ENCODE measurements at places on chromosomes 7 and 10.

DNA sequence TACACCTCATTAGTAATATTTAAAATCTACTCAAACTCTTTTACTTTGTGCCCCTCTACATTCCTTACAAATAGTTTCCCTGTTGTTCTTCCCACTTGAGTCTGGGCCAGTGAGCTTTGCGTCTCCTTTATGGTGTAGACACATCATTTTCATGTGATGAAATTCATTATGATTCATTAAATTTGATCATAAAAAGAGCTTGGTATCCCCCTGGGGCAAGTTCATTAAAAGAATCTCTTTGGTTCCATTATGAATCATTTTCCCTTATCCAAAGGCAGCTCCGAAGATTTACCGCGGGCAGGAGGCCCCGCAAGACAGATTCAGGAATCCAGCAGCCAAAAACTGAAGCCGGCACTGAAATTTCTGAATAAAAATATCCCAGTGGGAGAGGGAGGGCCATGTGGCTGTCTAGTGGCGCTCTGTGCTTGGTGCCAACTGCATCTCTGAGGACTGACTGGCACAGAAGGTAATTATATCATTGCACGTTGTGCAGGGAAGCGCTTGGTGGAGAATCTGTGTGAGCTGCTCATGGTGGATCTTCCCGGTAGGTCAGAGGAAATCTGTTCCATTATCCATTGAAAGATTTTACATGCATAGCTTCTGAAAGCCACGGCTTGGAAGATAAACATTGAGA lies 151.4 kb upstream of the PITRM1 start:
- DNase-seq: no peak

GRCh38 chr10:128050936-128051335 lies 75.3 kb downstream of the MKI67 start:
- DNase-seq: peak; percentile 53

GRCh38 chr7:30351724-30352123 lies 67.3 kb downstream of the ZNRF2 start:
- no peak for DNase-seq

- DNase-seq: no peak
These were observed 200.8 kb downstream of the TNS3 start for GRCh38 chr7:47381134-47381495.

- DNase-seq: no peak
These were observed 4.4 kb downstream of the CUL1 start for GRCh38 chr7:148702876-148703670.

DNA sequence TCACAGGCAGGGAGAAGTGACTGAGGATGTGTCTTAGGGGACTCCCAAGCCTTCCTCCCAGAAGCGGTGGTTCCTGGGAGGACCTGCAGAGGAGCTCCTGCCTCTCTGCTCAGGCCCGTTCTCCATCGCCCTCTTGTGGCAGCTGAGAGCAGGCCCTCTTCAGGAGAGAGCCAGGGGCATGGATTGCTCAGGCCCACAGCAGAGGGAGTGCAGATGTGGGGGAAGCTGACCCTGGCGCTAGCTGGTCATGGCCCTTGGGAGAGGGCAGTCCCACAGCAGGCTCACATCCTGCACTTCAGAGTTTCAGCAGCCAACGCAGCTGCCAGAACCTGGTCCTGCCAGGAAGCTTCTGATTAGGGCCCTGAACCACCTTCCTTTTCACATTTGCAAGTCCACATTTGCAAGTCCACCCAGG lies 94.8 kb upstream of the TARP start:
- no peak for DNase-seq

DNA sequence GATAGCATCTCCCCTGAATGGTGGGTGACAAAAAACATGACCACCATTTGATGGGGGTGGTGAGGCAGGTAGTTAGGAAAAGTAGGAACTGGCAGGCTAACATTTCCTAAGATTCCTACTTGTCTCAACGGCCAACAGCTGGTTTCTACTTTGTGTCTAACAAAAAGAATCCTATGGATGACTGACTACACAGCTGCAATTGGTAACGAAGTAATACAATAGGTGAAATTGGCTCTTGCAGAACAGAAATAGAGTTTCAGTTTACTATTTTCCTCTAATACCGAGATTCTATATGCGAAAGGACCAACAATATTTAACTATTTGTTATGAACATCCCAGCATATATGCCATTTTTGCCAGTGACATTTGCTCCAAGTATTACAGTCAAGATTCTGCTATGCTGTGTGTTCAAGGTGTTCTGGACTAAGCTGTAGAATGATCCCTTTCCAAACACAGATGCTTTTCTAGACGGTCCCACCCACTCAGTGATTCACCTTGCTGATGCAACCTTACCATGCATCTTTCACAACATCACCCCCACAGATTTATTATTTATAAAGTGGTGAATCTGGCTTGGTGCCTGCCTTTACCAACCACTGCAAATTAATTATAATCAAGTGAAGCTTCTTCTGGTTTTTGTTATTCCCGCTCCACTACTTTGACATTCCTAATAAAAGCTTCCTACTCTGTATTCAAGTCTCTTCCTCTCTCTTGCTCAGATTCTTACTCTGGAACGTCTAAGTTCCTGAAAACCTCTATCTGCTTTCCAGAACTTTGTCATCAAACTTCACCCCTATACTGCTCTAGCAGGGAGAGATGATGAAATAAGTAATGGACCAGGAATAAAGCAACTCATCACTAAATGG lies 16.8 kb downstream of the BBIP1 start:
- no peak for DNase-seq

- DNase-seq: no peak
These were observed 75.1 kb downstream of the NHLRC2 start for GRCh38 chr10:113929522-113929921.

DNA sequence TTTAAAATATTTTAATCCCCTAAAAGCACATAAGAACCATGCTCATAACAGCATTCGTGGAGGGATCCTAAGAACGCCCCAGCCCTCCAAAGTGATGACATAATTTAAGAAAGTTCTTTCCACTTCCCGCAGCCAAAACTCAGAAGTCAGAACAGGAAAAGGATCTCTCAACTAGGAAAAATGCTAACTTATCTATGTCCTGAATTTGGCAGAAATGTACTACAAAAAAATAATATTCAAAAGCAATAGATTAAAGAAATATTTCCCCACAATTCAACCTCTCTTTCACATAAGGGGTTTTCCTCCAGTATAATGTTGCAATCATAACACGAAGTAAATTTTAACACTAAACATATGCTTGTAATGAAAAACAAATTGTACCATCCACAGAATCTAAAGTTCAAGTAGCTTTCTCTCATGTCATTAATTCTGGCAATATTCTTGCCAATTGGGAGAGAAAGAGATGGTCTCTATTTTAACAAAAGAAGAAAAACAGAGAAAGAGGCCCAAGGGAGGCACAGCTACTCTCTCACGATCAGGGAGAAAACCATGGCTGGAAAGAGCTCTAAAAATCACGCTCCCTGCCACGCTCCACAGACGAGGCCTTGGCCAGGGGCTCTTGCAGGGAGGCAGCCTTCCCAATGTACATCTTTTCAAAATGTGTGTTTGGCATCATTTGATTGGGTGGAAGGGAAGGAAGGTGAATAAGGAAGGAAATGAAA lies 22.9 kb downstream of the ASB13 start:
- peak; percentile 99 for DNase-seq

DNA sequence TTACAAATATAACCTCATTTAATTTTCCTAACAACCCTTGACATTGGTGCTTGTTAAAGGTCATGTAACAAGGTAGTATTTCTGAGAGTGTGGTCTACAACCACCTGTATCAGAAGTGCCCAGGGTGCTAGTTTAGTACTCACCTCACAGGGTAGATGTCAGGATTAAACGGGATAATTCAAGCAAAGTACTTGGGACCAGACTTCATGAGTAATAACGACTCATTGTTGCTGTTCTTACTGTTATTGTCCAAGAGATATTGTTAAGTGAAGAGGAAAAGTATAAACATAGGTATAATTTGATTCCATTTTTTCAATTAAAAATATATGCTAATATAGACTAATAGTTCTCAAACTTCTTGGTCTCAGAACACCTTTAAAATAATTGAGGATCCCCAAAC lies 179.3 kb downstream of the WNT2 start:
- no peak for DNase-seq

GRCh38 chr10:102246261-102246660 lies 929 bp downstream of the GBF1 start:
- DNase-seq: no peak

- DNase-seq: no peak
These were observed 169.4 kb downstream of the LRMDA start for GRCh38 chr10:75600833-75601232.

GRCh38 chr10:17031637-17032635 lies 97.7 kb downstream of the CUBN start:
- no peak for DNase-seq

DNA sequence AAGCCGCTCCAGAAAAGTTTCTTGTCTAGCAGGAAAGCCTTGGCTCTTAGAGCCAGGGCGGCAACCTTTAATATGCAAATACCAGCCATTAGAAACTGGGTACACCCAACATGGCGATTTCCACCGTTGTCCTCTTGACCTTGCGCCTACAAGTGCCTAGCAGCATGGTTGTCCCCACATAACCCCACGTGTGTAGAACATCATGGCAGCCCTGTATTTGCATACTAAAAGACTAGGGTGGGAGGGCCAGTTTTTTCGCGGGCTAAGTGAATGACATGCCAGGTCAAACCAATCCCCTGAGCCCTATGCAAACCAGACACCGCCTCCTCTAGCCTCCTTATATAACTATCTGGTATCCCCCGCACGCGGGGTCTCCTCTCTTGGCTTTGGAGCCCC lies 58.4 kb upstream of the FZD8 start:
- no peak for DNase-seq

DNA sequence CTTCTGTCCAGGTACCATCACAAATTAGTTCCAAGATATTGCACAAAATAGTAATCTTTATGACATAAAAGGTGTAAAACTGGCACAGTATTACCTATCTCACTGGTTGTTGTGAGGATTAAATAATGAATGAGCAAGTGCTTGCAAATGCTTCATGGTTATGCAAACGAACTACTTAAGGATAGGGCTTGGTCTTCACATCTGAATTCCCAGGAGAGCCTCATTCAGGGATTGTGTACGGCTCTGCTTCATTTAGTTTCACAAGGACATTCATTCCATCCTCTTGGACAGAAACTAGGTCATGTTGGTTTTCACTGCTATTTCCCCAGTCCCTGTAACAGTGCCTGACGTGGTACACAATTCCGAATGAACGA lies 12.1 kb downstream of the ABCA13 start:
- no peak for DNase-seq
